ENCODE measurements at places on chromosomes 13 and 19.
A peak's percentile ranks its signal among the peaks of the same experiment; 100 is the strongest.

GRCh38 chr19:1907563-1908363, 2.6 kb downstream of the ADAT3 start:
- no peak for DNase-seq

- DNase-seq: no peak
Observed at GRCh38 chr13:66509175-66509574, 721.0 kb downstream of the PCDH9 start.

- DNase-seq: no peak
Observed at GRCh38 chr13:78686461-78686860, 27.5 kb upstream of the OBI1 start.

GRCh38 chr13:100887729-100888151, 213.1 kb upstream of the TMTC4 start:
- DNase-seq: no peak

GRCh38 chr13:101398920-101399319, 17.4 kb downstream of the NALCN start:
- DNase-seq: no peak

DNA sequence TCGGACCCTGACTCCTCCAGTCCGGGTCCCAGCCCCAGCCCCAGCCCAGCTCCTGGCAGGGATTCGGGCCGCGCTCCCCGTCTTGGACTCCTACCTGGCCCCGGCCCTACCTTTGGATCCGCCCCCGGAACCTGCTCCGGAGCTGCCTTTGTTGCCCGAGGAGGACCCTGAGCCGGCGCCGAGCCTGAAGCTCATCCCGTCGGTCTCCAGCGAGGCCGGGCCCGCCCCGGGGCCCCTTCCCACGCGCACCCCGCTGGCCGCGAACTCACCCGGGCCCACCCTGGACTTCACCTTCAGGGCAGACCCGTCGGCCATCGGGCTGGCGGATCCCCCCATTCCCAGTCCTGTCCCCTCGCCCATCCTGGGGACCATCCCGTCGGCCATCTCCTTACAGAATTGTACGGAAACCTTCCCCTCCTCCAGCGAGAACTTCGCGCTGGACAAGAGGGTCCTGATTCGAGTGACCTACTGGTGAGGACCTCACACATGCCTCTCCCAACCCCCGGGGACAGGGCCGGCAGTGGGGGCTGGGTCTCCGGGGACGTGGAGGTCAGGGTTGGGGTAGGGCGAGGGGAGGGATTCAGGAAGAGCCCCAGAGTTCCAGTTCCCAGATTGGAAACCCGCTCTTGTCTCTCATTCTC, 732 bp downstream of the SELENOV start:
- peak; percentile 29 for DNase-seq

Data from activated CD8-positive, alpha-beta T cell treated with anti-CD3 and anti-CD28 coated beads for 36 hours (primary cell).